ENCODE measurements at places on chromosomes 12 and 14. TPM values are rescaled to one million over a fixed set of nuclear protein-coding genes. Genes with fewer than 3 reads are reported as not detected.

Gene FAM222A
- 0.26 TPM for total RNA-seq

Gene RACGAP1
- 35.8 TPM for total RNA-seq

Gene LUM
- not detected for total RNA-seq

- no peak for DNase-seq
These were observed 3.3 kb downstream of the TMTC2 start for GRCh38 chr12:82690006-82690405.

DNA sequence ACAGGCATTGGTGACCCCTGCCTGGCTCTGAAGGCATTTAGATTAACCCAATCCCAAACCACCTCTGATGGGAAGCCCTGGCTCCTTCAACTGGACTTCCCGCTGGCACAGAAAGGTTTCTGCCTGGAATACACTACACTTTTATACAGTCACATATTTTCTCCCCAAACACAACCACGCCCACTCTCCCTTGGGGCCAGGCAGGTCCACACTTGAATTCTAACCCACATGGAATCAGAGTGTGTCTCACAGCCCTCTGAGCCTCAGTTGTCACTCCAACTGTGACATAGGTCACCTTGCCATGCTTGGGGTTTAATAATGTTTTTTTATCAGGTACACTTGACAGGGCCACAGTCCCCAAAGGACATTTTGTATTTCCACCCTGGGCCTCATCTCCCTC, 368.6 kb downstream of the BCL11B start:
- DNase-seq: no peak

GRCh38 chr14:40058901-40059897, 627.0 kb upstream of the FBXO33 start:
- no peak for DNase-seq
